Placental pericyte (primary cell): ENCODE measurements at places on chromosomes 6 and 20. TPM values are rescaled to one million over a fixed set of nuclear protein-coding genes. Genes with fewer than 3 reads are reported as not detected.

The SLCO4A1 gene
- 0.44 and 6.6 TPM in 2 replicates for total RNA-seq

The SIM1 gene
- not detected in 2 replicates for total RNA-seq

The THBD gene
- total RNA-seq = 0.44 and 7.9 TPM in 2 replicates

The C4A gene
- total RNA-seq = 1.7 and 10.3 TPM in 2 replicates

The IRAK1BP1 gene
- 2.0 and 3.6 TPM in 2 replicates for total RNA-seq

The WASF1 gene
- 10.0 and 13.1 TPM in 2 replicates for total RNA-seq

The RNF5 gene
- 24.3 and 35.6 TPM in 2 replicates for total RNA-seq

The EYA2 gene
- total RNA-seq = 0.22 and 0.57 TPM in 2 replicates

The CAPN11 gene
- 0.43 TPM in 1 of 2 replicates, not detected in the other for total RNA-seq

The FAM217A gene
- not detected in 2 replicates for total RNA-seq

The VSX1 gene
- not detected in 2 replicates for total RNA-seq

The SYCP2L gene
- total RNA-seq = 0.22 TPM in 1 of 2 replicates, not detected in the other

The CAGE1 gene
- total RNA-seq = 0.14 and 0.22 TPM in 2 replicates

The PRKN gene
- 0.72 TPM in 1 of 2 replicates, not detected in the other for total RNA-seq

The SLC13A3 gene
- 1.3 and 4.6 TPM in 2 replicates for total RNA-seq

The LAMP5 gene
- not detected in 2 replicates for total RNA-seq

The VWA7 gene
- total RNA-seq = 0.14 and 0.44 TPM in 2 replicates

The IL17A gene
- total RNA-seq = not detected in 2 replicates

The SIRPB1 gene
- 1.4 and 2.2 TPM in 2 replicates for total RNA-seq

The B3GALT4 gene
- 2.4 and 2.6 TPM in 2 replicates for total RNA-seq

The BTN1A1 gene
- total RNA-seq = not detected in 2 replicates

The TEAD3 gene
- 18.2 and 26.9 TPM in 2 replicates for total RNA-seq

The LHFPL5 gene
- not detected in 2 replicates for total RNA-seq

The RBPJL gene
- total RNA-seq = not detected in 2 replicates

The BPIFB4 gene
- total RNA-seq = not detected in 2 replicates

The COL20A1 gene
- not detected in 2 replicates for total RNA-seq

The EPHA7 gene
- total RNA-seq = under 0.01 and 1.9 TPM in 2 replicates

The RFX6 gene
- total RNA-seq = not detected in 2 replicates

The OR2B3 gene
- not detected in 2 replicates for total RNA-seq

The SYNDIG1 gene
- total RNA-seq = 0.57 TPM in 1 of 2 replicates, not detected in the other
